ENCODE measurements at places on chromosomes 1 and 21.

- no peak for DNase-seq
Measured at GRCh38 chr1:173505391-173505790, 28.3 kb downstream of the PRDX6 start.

- DNase-seq: no peak
Measured at GRCh38 chr1:245779797-245780755, 625.3 kb downstream of the KIF26B start.

- DNase-seq: no peak
Measured at GRCh38 chr21:33684923-33685560, 42.7 kb downstream of the ITSN1 start.

- DNase-seq: no peak
Measured at GRCh38 chr21:14917762-14918161, 147.0 kb downstream of the NRIP1 start.

DNA sequence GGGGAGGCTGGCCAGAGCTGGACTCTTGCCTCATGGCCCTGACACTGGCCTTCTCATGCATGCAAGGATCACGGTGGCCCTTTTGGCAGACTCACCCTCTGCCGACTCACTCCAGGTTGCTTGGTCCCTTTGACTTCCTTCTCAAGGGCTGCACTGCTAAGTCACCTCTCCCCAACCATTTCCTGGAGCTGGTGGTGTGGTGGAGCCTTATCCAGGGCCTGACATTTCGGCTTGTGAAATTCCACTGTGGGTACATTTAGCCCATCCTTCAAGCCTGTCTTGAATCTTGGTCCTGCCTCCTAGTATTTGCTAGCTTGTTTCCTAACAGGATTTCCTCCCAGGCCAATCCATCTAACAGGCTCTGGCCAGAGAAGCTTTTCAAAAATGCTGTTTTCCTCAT, 52.6 kb upstream of the JUN start:
- DNase-seq: no peak

DNA sequence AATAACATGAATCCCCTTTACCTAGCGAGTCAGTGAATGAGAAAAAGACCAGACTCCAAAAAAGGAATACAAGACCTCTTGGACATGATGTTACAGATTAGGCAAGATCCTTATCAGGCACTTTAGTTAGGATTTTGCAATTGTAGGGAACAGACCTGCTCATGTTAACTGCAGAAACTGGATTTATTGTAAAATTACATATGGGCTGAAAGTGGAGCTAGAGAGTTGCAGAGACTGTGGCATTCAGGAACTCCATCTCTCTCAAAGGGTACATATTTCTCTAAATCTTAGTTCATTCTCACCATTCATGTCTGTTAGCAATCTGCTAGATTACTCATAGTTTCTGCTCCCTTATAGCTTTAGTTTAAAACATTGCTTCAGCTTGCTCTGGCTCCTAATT, 142.2 kb downstream of the PAPPA2 start:
- DNase-seq: no peak

GRCh38 chr1:104874044-104874443, 1124.3 kb downstream of the AMY1C start:
- DNase-seq: no peak

- no peak for DNase-seq
Measured at GRCh38 chr21:28639737-28640136, 352.9 kb downstream of the LTN1 start.

GRCh38 chr1:1115136-1115785, 628 bp downstream of the C1orf159 start:
- no peak for DNase-seq

- no peak for DNase-seq
Measured at GRCh38 chr1:61083013-61083806, 849 bp downstream of the NFIA start.

DNA sequence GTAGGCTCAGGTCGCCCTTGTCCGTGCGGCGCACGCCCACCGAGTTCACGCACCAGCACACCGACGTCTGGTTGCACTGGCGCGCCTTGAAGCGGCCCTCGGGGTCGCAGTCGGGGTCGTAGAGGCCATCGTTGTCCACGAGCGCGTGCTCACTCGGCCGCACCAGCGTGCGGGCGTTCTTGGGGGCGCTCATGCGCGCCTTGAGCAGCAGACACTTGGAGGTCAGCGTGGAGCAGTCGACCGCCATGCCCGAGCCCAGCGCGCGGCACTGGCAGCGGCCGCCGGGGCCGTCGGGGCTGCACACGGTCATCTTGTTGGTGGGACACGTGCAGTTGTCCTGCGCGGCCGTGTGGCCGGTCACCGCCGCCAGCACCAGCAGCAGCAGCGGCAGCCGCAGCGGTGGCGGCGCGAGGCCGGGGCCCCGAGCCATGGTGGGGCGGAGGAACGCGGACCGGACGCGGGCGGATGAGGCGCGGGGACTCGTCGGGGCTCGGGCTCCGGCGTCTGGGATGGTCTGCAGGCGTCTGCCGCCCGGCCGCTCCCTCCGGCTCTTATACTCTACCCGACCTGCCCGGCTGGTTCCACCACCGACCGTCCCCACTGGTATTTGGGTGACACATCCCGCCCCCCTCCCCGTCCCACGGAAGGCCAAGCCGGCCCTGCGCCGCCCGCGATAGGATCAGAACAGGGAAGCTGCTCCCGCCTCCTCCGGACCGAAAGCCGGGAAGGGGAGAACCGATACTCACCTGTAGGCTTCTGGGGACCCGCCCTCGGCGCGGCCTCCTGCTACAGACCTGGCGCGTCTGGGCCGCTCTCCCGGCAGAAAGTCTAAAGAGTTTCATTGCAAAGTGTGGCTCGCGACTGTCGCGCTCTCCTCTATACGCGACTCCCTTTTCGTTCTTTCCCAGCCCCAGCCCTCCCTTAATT, at the start of gene TACSTD2:
TACSTD2 (minus strand) TSS at position 526 of the 927 bp plus-strand sequence; CDS start at position 430, 96 bp downstream.
- peak; percentile 86 for DNase-seq

- DNase-seq: no peak
Measured at GRCh38 chr1:58441699-58442098, 104.8 kb downstream of the OMA1 start.

GRCh38 chr1:226748306-226748705, 9.2 kb upstream of the ITPKB start:
- DNase-seq: no peak

DNA sequence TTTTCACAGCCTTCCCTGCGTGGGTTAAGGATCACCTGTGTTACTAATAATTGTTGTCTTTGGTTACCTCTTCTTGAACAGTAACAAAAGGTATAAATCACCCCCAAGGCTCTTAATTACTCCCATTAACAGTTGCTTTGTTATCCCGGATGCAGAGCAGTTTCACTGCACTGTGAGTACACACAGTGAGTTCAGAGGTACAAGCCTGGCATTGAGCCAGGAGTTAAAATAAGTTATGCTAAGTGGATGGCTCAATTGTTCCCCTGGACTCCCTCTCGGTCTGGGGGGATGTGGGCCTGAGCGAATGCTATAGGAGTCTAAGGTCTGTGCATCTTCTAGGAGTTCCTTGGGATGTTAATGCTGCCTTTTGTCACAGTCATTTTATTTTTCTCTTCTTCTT, 258.3 kb downstream of the ATG4C start:
- DNase-seq: peak; percentile 73

GRCh38 chr1:193676996-193677549, 490.7 kb upstream of the B3GALT2 start:
- DNase-seq: no peak

DNA sequence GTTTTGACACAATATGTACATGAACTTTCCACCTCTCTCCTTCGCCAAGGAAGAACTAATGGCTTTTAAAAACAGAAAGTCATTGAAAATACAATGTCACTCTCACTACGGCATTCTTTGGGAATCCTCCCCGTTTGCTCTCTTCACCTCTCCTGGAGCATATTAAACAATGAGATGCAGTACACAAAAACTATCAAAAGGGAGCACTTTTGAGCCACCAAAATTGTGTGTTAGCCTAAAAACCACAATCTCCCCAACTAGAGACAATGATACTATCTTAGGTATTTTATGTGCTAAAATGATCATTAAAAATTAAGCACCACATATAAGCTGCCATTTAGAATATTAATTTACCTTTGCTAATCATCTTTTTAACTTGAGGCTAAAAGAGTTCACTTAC, 425.5 kb downstream of the KCTD3 start:
- no peak for DNase-seq
